ENCODE measurements at places on chromosomes 5 and 9.

GRCh38 chr5:135218790-135219568, 180.1 kb downstream of the MACROH2A1 start:
- no peak for DNase-seq

- DNase-seq, result no peak
These were observed 83.0 kb downstream of the ZNF462 start for GRCh38 chr9:106945727-106946660.

- DNase-seq, result no peak
These were observed 110.9 kb upstream of the BASP1 start for GRCh38 chr5:17106521-17106920.

- no peak for DNase-seq
These were observed 87.5 kb upstream of the PTPRD start for GRCh38 chr9:10700291-10700690.

Data from NCI-H748 treated with DMSO at 0.1 percent for 48 hours (cell line).